ENCODE measurements at places on chromosomes 7 and 10. TPM values are rescaled to one million over a fixed set of nuclear protein-coding genes. Genes with fewer than 3 reads are reported as not detected.

The SLC16A12 gene
- total RNA-seq = not detected

GRCh38 chr7:65892835-65893234 is 20.0 kb downstream of the VKORC1L1 start:
- peaks cover 26% of the 10 kb centered on the region for H3K36me3 ChIP-seq
- H3K4me1 ChIP-seq = peaks cover 4% of the 10 kb centered on the region
- H3K4me3 ChIP-seq = no peak overlapping the region
- H3K27me3 ChIP-seq = no peaks in the 10 kb centered on the region

The RELN gene
- total RNA-seq = not detected

GRCh38 chr10:100743626-100744135 is 1.7 kb upstream of the PAX2 start:
- H3K36me3 ChIP-seq = peaks cover 3% of the 10 kb centered on the region
- H3K27me3 ChIP-seq = peaks cover 84% of the 10 kb centered on the region
- peaks cover 16% of the 10 kb centered on the region for H3K4me1 ChIP-seq
- peak overlapping the region; percentile 41 for H3K27ac ChIP-seq
- peak; percentile 82 for DNase-seq

- peaks cover 5% of the 10 kb centered on the region for H3K4me1 ChIP-seq
- no peaks in the 10 kb centered on the region for H3K36me3 ChIP-seq
- no peak for DNase-seq
- H3K4me3 ChIP-seq = no peak overlapping the region
- no peak overlapping the region for H3K27ac ChIP-seq
Observed at GRCh38 chr10:42652858-42653257, 14.5 kb upstream of the ZNF33B start.

DNA sequence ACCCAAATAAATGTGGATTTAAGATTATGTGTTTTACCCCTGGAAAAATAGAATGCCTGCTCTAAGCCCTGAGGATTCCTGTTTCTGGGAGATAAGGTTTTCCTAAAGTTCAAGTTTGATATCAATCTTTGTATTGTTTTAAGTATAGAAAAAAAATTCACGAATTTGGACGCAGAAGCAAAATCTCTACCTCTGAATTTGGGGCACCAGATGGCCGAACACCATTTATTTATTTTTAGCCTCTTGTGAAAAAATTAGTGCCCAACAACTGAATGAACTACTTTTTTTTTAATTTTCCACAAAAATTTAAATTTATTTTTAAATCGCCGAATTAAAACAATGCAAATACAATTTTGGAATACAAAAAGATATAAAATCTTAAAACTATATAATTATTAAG is 128.1 kb upstream of the SP4 start:
- no peaks in the 10 kb centered on the region for H3K36me3 ChIP-seq
- H3K27ac ChIP-seq = no peak overlapping the region
- no peak for DNase-seq
- no peaks in the 10 kb centered on the region for H3K4me1 ChIP-seq
- H3K4me3 ChIP-seq = no peak overlapping the region
- peaks cover under 1% of the 10 kb centered on the region for H3K27me3 ChIP-seq

DNA sequence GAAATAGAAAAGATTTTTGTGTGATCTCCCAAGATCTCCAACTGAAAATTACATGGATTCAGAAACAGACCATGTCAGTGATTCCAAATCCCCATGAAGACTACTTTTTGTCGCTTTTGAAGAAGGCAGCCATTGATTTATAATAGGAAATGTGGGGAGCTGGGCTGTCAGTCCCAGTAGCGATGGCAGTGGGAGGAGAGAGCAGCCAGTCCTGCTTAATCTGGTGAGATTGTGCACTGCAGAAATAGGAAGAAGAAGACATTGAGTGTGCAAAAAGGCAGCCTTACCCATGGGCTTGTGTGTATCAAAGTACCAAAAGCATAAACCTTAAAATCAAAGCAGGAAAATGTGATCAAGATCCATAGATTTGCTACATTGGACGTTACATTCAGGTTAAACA is 4.8 kb downstream of the ADRB1 start:
- H3K27ac ChIP-seq = no peak overlapping the region
- peak; percentile 47 for DNase-seq
- peaks cover 71% of the 10 kb centered on the region for H3K27me3 ChIP-seq
- no peaks in the 10 kb centered on the region for H3K36me3 ChIP-seq

GRCh38 chr10:113712755-113713639 is 33.3 kb downstream of the CASP7 start:
- no peak overlapping the region for H3K27ac ChIP-seq
- no peak overlapping the region for H3K4me3 ChIP-seq
- DNase-seq = no peak
- peaks cover 17% of the 10 kb centered on the region for H3K4me1 ChIP-seq
- peaks cover 39% of the 10 kb centered on the region for H3K36me3 ChIP-seq
- H3K27me3 ChIP-seq = no peaks in the 10 kb centered on the region

- no peak overlapping the region for H3K27ac ChIP-seq
- no peaks in the 10 kb centered on the region for H3K27me3 ChIP-seq
- no peak overlapping the region for H3K4me3 ChIP-seq
- DNase-seq = no peak
- H3K4me1 ChIP-seq = peaks cover 36% of the 10 kb centered on the region
Observed at GRCh38 chr10:6301488-6302075, 98.8 kb downstream of the PFKFB3 start.

DNA sequence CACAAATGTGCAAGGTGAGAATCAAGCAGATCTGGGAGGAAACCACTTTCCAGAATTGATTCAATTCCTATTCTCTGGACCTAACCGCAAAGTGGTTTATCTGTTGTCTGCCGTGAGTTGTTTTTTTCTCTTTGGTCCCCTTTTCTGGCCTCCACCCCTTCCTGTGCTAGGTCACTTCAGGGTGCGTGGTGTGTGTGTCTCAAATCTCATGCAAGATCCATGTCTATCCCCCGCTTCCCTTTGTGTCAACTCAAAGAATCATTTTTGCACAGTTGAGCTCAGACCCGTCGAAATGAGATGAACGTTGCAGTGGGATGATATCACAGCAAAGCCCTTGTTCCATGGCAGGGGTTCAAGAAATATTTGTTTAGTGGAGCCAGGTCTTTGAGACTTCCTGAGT is 184.5 kb downstream of the GATA3 start:
- peak overlapping the region; percentile 69 for H3K4me3 ChIP-seq
- peaks cover 56% of the 10 kb centered on the region for H3K4me1 ChIP-seq
- peaks cover 4% of the 10 kb centered on the region for H3K27me3 ChIP-seq
- peak overlapping the region; percentile 78 for H3K27ac ChIP-seq
- peak; percentile 79 for DNase-seq

DNA sequence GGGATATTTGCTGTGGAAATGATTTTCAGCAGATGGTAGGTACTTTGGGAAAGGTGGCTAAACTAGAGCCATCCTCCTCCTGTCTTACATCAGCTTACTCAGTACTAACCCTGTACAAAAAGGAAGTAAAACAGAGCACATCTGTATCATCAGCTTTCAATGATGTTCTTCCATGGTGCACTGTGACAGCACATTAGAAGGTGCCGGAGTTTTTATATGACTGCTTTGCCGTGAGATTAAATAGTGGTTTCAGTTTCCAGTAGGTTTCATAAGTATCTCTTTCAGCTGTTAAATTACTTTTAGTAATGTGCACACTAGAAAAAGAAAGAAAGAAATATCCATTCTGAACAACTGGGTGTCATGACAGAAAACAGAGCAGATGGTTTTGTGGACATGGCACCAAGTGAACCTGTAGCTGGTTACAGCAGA is 86.5 kb downstream of the ARID5B start:
- peak overlapping the region; percentile 96 for H3K27ac ChIP-seq
- peaks cover 71% of the 10 kb centered on the region for H3K4me1 ChIP-seq

GRCh38 chr7:584122-584465 is 64.4 kb upstream of the PDGFA start:
- H3K27ac ChIP-seq = peak overlapping the region; percentile 98
- peak overlapping the region; percentile 86 for H3K4me3 ChIP-seq
- DNase-seq = peak; percentile 95

DNA sequence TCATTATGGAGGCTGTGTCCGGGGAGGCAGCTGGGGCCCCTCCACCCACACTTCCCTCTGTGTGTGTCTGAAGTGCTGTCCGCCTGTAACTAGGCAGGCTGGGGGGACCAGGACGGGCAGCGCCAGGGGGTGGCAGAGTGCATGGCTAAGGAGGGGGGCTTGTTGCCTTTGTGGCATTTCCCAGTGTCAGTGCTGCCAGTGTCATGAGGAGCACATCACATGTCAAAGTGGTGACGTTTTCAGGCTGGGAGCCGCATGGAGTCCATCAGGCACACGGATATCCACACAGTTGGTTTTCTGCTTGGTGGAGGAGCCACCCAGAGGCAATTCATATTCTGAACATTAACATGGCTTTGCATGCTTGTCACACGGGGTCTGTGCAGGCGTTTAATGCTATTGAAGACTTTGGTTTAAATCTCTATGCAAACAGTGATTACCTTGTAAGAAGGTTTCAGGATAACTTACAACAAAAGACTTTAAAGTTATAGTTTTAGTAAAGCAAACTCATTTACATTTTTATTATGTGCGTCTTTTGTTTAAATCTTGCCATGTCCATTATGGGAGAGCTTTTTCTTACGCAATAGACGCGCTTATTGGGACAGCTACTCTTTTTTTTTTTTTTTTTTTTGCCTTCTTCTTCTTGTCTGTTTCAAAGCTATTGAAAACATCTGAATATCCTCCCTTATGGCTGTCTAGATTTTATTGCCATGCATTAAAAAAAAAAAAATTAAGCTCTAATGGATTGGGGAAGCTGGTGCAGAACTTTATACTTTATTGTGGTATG is 52.9 kb downstream of the C10orf67 start:
- H3K27me3 ChIP-seq = peaks cover 22% of the 10 kb centered on the region
- DNase-seq = peak; percentile 48
- H3K4me1 ChIP-seq = no peaks in the 10 kb centered on the region
- no peak overlapping the region for H3K4me3 ChIP-seq
- no peak overlapping the region for H3K27ac ChIP-seq

DNA sequence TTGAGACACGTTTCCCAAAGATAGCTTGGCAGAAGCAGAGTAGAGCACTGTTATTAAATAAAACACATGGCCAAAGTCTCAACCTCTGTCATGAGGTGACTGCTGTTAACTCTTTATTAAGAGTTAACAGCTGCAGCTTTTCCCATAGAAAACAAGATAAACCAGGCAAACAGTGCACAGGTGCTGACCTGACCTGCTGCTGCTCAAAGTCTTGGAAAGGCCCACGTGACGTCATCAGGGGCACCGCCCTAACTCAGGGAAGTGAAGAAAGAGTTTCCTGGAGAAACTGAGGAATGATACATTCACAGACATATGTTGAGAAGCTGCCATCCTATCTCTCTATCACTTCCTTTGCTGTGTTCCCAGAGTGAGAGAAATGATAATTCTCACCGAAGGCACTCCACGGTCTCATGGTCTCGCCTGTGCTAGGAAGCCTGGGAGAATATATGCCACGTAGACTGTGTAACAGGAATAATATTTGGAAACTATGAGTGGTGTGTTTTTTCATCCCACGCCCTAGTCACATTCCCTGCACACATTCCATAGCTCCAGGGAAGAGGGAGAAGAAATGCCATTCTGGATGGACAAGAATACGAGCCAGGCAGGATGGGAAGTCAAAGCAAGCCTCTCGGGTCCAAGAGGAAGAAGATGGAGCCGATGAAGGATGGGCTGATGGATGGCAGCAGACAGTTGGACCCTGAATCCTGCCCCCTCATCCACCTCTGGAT is 146.2 kb upstream of the NFE2L3 start:
- no peak overlapping the region for H3K4me3 ChIP-seq
- no peak for DNase-seq
- no peaks in the 10 kb centered on the region for H3K36me3 ChIP-seq
- no peak overlapping the region for H3K27ac ChIP-seq
- H3K4me1 ChIP-seq = no peaks in the 10 kb centered on the region

GRCh38 chr7:98241674-98242241 is 10.3 kb downstream of the TECPR1 start:
- H3K4me1 ChIP-seq = no peaks in the 10 kb centered on the region
- H3K27ac ChIP-seq = no peak overlapping the region
- peaks cover 38% of the 10 kb centered on the region for H3K36me3 ChIP-seq
- no peaks in the 10 kb centered on the region for H3K27me3 ChIP-seq
- no peak overlapping the region for H3K4me3 ChIP-seq
- no peak for DNase-seq

DNA sequence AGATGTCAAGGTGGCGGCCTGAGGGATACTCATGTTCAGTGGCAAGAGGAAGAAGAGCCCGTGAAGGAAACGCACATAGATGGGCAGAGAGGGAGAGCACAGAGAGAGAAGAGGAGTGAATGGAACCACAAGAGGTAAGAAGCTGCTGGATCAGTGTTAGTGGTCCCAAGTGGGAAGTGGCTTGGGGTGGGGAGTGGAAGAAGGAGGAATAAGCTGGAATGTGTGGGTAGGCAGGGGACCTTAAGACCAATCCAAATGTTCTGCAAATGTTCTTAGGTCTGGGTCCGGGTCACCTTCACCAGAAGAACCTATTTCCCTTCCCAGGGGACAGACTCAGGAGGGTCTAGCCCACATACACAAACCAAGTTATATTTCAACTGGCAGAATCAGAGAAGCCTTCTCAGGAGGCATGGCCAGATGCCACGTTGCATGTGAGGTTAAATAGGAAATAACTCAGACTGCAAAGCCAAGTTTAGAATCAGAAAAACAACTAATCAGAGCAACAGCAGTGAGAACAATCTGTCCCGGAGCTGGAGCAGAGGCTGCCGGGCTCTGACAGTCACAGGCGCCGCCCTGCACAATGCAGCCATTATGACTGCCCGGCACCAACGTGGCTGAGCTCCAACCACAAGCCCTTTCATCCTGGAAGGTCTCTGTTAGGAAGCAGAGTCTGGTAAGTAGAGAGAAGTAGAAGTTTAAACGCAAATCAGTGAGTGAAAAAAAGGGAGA is 78.6 kb upstream of the ARMC3 start:
- H3K27ac ChIP-seq = no peak overlapping the region
- DNase-seq = no peak
- peaks cover 2% of the 10 kb centered on the region for H3K4me1 ChIP-seq
- no peak overlapping the region for H3K4me3 ChIP-seq

DNA sequence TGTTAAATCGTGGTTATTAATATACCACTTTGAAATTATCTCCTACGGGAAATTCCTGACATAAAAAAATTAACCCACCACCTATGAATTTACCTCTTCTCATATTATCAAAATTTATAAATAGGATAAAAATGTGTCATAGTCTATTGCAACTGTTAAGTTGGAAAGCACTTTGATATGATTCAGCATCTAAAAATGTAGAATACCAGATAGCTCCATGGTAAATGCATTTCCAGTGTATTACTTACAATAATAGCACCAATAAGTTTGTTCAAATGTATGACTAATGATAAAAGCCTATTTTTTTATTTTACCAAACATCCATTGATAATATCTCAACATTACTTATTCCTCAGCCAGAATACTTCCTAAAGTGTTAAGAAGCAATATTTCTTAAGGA is 13.6 kb upstream of the KCND2 start:
- DNase-seq = no peak
- H3K4me3 ChIP-seq = no peak overlapping the region
- no peaks in the 10 kb centered on the region for H3K4me1 ChIP-seq
- no peak overlapping the region for H3K27ac ChIP-seq
- no peaks in the 10 kb centered on the region for H3K36me3 ChIP-seq
- H3K27me3 ChIP-seq = no peaks in the 10 kb centered on the region

The TRPV5 gene
- total RNA-seq = not detected

All from activated CD4-positive, alpha-beta T cell treated with anti-CD3 and anti-CD28 coated beads, Interleukin-2, amount 10 ng/mL, durations not matched to agents 24 days and 14 days (primary cell).